Pancreas (tissue), 10 donors: ENCODE measurements at places on chromosomes 7 and 10.

GRCh38 chr7:17447728-17448478 is 149.5 kb downstream of the AHR start:
- no peak overlapping the region for H3K27ac ChIP-seq
- no peak for DNase-seq
- no peaks in the 10 kb centered on the region for H3K36me3 ChIP-seq
- H3K27me3 ChIP-seq, result no peaks in the 10 kb centered on the region
- peaks cover 4% of the 10 kb centered on the region for H3K4me1 ChIP-seq

GRCh38 chr10:48451969-48452878 is 145.7 kb downstream of the MAPK8 start:
- DNase-seq, result peak; percentile 38
- H3K4me3 ChIP-seq, result no peak overlapping the region
- no peaks in the 10 kb centered on the region for H3K36me3 ChIP-seq
- no peaks in the 10 kb centered on the region for H3K27me3 ChIP-seq
- no peaks in the 10 kb centered on the region for H3K4me1 ChIP-seq
- H3K27ac ChIP-seq, result no peak overlapping the region

DNA sequence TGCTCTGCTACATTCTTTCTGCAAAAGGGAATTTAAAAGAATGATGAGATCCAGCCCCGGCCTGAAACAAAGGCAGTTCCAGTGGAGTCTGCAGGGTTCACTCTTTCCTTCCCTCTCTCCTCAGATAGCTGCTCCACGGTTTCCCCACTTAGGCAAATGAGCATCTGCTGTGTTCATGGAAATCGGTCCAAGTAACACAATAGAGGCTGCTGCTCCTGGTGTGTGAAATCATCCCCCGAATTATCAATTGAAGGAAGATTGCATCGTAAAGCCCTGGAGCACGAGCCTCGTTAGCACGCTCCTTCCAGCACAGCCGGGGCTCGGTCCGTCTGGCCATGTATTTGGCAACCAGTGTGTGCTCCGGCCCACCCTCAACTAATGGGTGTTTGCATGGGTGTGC is 108.3 kb upstream of the DPP6 start:
- no peak overlapping the region for H3K27ac ChIP-seq
- H3K4me1 ChIP-seq, result no peaks in the 10 kb centered on the region
- H3K36me3 ChIP-seq, result no peaks in the 10 kb centered on the region
- DNase-seq, result no peak

- no peak within 1 kb of the TSS for H3K27ac ChIP-seq
- no peaks in the 10 kb centered on the region for H3K36me3 ChIP-seq
- DNase-seq, result peak; percentile 48
- peak within 1 kb of the TSS; percentile 81 for H3K4me3 ChIP-seq
Observed at GRCh38 chr10:115093286-115093775, at the start of gene ATRNL1. ATRNL1 (plus strand) TSS chr10:115093365; CDS start chr10:115093751, 386 bp downstream.

DNA sequence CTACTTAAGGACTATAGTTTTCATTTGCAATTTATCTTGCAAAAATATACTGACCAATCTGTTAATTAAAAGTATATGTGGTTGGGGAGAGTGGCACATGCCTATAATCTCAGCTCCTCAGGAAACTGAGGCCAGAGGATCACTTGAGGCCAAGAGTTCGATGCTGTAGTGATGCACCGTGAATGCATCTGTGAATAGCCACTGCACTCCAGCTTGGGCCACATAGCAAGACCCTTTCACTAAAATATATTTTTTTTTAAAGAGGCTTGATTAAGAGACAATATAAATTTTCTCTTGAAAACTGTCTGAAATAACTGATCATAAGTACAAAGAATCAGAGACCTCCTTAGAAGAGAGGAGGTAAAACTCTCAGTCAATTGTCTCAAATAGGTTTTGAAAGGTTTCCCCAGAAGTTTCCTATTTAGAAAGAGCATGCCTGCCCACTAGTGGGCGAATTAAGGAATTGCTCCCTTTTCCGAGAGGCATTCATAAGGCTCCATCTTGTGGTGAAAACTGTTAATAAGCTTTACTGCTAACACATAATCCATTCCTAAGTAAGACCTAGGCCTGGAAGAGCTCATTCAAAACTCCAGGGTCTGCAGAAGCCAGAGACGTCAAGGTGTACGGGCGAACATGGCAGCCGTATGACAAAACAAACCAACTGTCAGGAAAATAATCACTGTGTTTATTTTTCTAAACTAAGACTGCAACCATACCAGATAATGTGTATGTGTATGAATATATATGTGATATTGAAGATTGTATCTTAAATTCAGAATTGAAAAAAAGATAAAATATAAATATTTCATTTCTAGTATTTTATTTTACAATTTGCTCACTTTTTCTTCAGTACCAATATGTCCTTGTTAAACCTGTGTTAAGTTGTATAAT is 6.8 kb upstream of the TAS2R40 start:
- H3K36me3 ChIP-seq, result no peaks in the 10 kb centered on the region
- DNase-seq, result peak; percentile 23
- H3K27ac ChIP-seq, result no peak overlapping the region

- no peaks in the 10 kb centered on the region for H3K4me1 ChIP-seq
- H3K4me3 ChIP-seq, result no peak overlapping the region
- no peaks in the 10 kb centered on the region for H3K27me3 ChIP-seq
- no peaks in the 10 kb centered on the region for H3K36me3 ChIP-seq
- no peak overlapping the region for H3K27ac ChIP-seq
Observed at GRCh38 chr10:36066850-36067249, 424.8 kb upstream of the FZD8 start.

- H3K4me1 ChIP-seq, result no peaks in the 10 kb centered on the region
- H3K4me3 ChIP-seq, result no peak overlapping the region
- H3K36me3 ChIP-seq, result no peaks in the 10 kb centered on the region
- no peak overlapping the region for H3K27ac ChIP-seq
- no peak for DNase-seq
Observed at GRCh38 chr7:126378642-126379041, 874.1 kb downstream of the GRM8 start.
